ENCODE measurements at places on chromosomes 4 and X.
A peak's percentile ranks its signal among the peaks of the same experiment; 100 is the strongest.

DNA sequence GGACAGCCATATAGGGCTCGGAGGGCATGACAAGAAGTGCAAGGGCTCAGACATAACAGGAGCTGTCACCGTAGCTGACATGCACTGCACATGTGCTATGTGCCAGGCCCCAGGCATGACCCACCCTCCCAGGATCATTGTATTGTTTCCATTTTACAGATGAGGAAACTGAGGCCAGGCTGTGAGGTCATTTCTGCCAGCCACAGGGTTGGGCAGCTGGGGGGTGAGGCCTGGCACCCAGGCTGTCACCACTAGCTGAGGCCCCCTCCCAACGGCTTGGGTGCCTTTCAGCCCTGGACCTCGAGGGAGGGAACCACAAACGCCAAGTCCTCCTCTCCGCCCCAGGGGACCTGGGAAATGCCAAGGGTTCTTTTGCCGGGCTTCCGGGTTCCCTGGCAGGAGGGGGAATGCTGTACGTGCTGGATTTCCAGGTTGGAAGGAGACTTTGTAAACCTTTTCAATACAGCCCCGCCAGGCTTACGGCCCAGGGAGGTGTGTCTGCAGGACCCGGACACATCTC lies 12.6 kb downstream of the TREX2 start:
- no peak for DNase-seq

- no peak for DNase-seq
Observed at GRCh38 chr4:165894159-165894558, 21.1 kb downstream of the TLL1 start.

- DNase-seq, result peak; percentile 12
Observed at GRCh38 chrX:120365320-120365719, 3.4 kb downstream of the ATP1B4 start.

- peak; percentile 89 for DNase-seq
Observed at GRCh38 chr4:1684506-1685234, 557 bp upstream of the FAM53A start.

GRCh38 chr4:99586322-99586721 lies 11.7 kb downstream of the MTTP start:
- DNase-seq, result no peak

DNA sequence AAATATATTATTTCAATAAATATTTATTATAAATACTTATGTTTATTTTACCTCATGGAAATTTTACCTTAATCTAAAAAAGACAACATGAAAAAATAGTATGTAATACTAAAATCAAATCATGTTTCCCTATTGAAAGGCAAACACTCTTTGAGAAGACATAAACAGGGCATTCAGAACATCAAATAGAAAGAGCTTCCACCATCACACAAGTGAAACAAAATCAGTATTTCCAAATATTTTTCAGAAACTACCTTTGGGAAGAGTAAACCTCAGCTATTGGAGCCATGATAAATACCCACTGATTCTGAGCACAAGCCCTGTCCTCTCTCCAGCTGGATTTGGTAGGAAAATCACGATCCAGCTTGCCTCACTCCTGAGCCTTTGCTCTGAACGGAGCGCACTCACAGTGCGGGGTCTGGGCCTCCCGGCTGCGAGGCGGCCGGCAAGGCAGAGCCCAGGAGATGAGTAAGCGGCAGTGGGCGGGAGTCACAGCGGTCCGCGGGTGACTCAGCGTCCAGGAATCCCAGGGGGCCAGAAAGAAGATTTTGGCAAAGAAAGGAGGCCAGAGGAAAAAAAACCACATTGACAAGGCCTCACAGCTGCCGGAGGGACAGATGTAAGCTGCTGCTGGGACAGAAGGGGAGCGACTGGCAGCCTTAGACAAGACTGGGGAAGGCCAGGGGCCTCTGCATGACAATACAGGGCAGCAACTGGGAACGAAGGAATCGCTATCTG lies 14.7 kb upstream of the ANXA5 start:
- DNase-seq, result no peak

- DNase-seq, result no peak
Observed at GRCh38 chrX:142250502-142250901, 45.4 kb upstream of the MAGEC2 start.

DNA sequence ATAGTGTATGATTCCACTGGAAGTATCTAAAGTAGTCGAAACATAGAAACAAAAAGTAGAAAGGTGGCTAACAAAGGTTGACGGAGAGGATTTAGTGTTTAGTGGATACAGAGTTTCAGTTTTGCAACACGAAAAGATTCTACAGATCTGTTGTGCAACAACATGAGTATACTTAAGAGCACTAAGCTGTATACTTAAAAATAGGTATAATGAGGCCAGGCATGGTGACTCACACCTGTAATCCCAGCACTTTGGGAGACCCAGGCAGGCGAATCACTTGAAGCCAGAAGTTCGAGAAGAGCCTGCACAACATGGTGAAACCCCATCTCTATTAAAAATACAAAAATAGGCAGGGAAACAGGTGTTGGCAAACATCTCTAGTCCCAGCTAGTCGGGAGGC lies 7.9 kb upstream of the ATRX start:
- no peak for DNase-seq

DNA sequence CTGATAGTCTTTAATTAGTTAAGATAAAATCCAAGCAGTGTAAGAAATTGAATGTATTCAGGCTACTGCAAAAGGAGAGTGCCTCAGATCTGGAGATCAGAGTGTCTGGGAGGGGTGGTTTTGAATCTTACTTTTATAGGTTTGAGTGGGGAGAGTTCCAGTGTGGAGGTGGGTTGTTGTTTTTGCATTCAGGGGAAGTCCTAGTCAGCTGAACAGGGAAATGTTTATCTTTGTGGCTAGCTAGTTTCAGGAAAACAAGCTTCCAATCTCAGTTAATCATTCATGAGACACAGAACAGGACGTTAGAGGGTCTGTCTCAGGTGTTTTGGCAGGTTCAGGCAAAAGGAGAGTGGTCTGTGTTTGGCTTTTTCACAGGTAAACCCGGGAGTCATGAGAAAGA lies 26.0 kb downstream of the ZNF81 start:
- no peak for DNase-seq

GRCh38 chrX:150324035-150324728 lies 38.9 kb upstream of the MAMLD1 start:
- DNase-seq, result no peak

DNA sequence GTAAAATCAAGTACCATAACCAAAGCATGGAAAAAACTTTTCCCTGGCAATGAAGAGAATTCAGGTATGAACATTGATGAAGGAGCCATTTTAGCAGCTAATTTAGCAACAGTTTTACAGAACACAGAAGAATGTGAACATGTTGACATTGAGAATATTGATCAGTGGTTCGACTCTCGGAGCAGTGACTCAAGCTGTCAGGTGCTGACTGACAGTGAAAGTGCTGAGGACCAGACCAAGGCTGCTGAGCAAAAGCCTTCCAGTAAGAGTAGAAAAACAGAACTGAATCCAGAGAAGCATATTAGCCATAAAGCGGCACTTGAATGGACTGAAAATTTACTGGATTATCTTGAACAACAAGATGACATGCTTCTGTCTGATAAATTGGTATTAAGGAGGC lies 2.8 kb downstream of the TIGD2 start:
- DNase-seq, result no peak

GRCh38 chr4:139278485-139278884 lies 1.5 kb downstream of the MGARP start:
- DNase-seq, result no peak
